ENCODE measurements at places on chromosomes 2 and 18.

DNA sequence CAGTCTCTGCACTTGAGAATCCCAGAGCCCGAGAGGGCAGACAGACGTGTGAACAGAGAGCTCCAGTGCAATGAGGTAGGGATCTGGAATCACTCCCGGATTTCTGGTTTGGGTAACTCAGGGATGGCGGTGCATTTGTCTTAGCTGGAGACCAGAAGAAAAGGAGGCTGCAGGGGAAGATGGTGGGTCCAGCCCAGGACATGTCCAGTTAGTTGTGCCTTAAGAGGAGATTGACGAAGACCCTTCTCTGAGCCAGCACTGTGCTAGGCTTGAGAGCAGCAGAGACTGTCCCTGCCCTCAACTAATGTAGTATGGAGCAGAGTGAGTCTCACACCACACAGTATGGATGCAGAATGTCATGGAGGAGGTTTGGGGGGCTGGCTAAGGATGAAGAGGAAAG, 150.6 kb upstream of the COPS8 start:
- no peak for DNase-seq

DNA sequence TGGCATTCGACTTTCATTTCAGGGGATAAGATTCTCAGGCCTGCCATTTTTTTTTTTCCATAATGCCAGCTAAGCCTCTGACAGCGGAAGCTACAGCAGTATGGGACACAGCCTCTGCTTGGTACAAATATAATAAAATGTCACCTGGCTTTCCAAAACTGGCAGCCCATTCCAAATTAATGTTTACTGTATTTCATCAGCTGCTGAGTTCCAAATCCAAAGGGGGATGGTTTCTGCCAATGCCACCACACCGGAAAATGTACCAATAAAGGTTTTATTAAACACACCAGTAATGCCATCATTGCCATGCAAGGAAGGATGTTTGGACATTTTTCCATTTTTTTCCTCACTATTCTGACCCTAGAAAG, 275.8 kb upstream of the CCDC68 start:
- DNase-seq: no peak

GRCh38 chr2:165601065-165601830, 131.8 kb downstream of the CSRNP3 start:
- no peak for DNase-seq

DNA sequence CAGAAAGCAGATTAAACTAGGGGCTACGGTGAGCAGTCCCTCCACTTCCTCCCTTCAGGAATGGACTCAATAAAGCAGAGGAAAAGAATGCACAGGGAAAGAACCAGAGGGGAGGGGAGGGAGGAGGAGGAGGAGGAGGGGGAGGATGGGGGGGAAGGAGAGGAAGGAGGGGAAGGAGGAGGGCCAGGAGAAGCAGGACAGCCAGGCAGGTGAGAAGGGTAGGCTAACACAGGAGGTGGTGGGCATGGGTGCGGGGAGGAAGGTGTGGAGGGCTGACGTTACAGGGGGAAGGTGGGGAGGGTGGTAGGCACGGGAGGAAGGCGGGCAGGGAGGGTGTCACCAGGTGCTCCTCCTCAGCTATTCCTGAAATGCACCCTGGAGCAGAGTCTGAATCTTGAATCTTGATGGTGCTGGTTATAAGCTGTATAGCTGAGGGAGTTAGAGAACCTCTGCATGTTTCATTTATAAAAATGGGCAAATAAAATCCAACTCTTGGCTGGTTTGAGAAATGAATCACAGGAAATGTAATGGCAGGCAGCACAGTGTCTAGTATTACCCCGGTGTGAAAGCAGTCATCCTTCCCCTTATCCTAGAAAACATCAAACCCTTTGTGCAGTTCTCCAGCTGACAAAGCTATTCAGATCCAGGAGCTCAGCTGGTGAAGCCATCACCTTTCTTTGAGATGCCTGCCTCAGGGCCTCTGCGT, 3.4 kb downstream of the TMEM18 start:
- DNase-seq: no peak

DNA sequence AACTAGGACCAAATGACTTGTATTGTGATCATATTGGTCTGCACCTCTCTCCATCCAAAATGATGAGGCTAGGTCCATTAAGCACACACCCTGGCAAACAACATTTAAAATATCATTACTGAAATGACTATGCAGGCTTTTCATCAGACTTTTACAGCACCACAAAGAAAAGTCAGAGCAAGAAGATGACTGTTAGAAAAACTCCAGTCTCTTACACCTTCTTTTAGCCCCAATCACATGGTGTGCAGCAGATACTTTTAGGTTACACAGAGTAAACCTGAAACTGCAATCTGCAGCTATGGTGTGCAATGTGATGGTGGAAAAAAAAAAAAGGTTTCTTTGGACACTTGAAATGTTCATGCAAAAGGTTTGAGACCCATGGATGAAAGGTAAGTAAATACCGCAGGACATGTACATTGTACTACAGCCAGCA, 5.4 kb upstream of the POLI start:
- DNase-seq: no peak

DNA sequence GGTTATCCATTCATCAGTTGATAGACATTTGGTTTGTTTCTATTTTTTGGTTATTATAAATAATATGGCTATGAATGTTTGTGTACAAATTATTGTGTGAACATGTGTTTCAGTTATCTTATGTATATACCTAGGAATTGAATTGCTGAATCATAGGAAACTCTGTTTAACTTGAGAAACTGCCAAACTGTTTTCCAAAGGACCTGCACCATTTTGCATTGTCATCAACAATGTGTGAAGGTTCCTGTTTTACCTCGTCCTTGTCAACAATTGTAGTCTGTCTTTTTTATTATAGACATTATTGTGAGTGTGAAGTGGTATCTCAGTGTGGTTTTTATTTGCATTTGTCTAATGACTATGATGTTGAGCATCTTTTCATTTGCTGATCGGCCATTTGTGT, 17.1 kb downstream of the PDK1 start:
- no peak for DNase-seq

- DNase-seq: no peak
Observed at GRCh38 chr18:63314062-63314790, 5.3 kb downstream of the BCL2 start.

GRCh38 chr2:27219091-27219490, 1.9 kb downstream of the CAD start:
- DNase-seq: no peak

GRCh38 chr18:1075876-1076275, 171.2 kb downstream of the ADCYAP1 start:
- DNase-seq: no peak

GRCh38 chr2:207892716-207893402, 123.2 kb upstream of the FZD5 start:
- DNase-seq: no peak

GRCh38 chr2:95079199-95079683, 42.4 kb downstream of the MRPS5 start:
- DNase-seq: no peak

- no peak for DNase-seq
Observed at GRCh38 chr2:237650455-237650850, 23.1 kb downstream of the LRRFIP1 start.

- DNase-seq: no peak
Observed at GRCh38 chr2:227454323-227454860, 17.6 kb upstream of the AGFG1 start.

DNA sequence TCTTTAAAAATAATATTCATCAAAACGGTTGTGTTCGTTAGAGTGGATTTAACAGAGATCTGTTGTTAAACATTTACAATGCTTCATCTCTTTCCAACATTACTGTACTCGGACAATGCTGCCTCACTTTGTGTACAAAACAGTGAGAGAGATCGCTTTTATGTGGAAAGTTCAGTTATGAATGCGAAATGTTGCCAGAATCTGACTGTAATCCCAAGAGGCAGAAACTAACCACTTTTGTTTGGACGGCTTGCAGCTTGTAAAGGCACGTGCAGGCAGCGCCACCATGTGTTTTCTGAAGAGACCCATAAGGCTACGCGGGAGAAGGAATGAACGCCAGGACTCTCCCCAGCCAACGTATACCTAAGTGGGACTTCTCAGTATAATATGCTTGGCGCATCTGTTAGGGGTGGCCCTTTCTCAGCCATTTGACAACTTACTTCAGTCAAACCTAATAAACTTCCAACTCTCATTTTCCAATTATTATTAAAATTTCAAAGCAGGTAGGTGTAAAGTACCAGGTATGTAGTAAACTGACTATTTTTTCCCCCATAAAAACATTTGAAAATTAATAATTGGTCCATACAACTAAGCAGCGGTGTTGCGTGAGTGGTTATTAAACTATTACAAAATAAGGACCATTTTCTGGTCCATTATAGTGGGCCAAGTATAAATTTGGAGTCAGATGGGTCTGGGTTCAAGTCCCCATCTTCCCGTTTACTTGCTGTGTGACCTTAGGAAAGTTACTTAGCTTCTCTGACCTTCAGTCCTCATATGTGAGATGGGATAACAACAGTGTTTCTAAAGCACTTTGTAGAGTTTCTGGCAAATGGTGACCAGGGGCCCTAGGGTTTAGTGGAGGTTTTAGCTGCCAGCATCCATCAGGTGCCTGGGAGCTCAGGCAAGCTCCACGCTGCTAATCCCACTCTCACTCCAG, 5.6 kb upstream of the NAPG start:
- peak; percentile 84 for DNase-seq

DNA sequence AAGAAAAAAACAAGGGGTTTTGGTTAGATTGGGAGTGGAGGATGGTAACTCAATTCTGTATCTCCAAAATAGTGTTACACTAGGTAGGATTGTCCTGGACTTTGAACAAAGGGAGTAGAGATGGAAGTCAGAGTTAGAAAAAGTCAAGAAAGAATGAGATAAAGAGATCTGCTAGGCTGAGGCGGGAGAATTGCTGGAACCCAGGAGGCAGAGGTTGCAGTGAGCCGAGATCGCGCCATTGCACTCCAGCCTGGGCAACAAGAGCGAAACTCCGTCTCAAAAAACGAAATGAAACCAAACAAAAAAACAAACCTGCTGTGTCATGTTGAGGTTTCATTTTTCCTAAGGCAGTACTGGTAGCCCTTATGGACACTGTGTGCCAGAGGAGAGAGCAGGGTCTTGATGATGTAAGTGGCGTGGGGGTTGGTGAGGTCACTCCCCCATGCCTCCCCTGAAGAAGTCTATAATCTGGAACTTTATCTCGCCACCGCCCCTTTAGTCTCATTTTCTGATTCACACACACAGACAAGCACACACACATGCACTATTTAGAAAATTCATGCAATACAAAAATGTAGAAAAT, 10.5 kb downstream of the DRC1 start:
- no peak for DNase-seq

- no peak for DNase-seq
Observed at GRCh38 chr18:48376406-48376805, 32.8 kb downstream of the ZBTB7C start.

- DNase-seq: no peak
Observed at GRCh38 chr2:172772633-172773032, 37.0 kb downstream of the RAPGEF4 start.

DNA sequence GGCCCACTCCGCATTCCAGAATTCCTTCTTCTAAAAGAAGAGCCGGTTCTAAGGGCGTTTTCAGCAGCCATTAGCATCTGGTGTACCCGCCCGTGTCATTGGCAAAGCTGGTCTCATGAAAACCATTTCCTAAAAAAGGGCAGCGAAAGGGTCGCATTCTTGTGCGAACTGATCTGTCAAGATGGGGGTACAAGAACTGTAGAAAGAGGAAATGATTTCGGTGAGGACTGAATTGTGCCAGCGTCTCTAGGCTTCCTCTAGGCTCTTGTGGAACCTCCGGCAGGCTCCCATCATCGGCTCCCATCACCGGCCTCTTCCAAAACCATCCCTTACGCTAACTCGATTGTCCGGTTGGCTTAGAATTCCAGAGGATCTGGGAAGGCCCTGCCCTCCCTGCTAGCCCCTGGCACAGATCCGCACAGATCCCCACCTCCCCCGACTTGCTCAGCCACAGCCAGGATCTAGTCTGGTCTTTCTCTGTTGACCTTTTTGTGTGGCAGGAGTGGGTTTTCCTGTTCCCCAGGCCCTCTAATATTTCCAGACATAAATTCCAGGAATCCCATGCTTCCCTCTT, 1.3 kb downstream of the RAB31 start:
- no peak for DNase-seq

DNA sequence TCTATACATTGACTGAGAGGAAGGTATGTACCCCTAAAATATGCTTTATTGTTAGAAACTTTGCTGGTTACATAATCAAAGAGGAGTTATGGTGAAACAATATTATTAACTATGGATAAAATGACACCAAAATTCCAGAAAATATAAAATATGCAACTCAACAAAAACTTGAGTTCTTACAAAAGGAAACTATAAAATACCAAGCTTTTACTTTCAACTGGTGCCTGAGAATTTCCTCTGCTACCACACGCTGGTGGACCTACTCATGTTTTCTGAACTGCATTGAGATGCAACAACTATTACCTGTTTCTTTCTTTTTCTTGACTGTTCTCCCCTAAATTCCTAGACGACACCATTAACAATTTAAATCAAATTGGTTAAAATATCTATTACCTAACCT, 8.2 kb upstream of the NFE2L2 start:
- DNase-seq: no peak

- no peak for DNase-seq
Observed at GRCh38 chr18:22841840-22842239, 91.3 kb upstream of the RBBP8 start.

DNA sequence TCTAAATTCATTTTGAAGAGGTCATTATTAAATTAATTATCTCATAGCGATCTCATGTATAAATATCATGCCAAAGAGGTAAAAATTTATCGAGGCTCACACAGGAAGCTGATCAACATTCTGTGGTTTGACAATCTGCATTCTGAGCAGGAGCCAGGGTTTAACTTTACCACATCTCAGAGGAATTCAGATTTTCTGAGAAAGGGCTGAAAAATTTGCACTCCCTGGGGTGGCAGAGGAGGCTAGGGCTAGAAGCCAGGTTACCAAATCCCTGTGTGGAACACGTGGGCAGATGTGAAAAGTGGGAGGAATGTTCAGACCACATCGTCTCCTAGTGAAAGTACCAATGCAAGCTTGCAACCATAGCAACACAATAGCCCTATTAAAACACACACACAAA, 63.5 kb upstream of the CTLA4 start:
- DNase-seq: peak; percentile 45

DNA sequence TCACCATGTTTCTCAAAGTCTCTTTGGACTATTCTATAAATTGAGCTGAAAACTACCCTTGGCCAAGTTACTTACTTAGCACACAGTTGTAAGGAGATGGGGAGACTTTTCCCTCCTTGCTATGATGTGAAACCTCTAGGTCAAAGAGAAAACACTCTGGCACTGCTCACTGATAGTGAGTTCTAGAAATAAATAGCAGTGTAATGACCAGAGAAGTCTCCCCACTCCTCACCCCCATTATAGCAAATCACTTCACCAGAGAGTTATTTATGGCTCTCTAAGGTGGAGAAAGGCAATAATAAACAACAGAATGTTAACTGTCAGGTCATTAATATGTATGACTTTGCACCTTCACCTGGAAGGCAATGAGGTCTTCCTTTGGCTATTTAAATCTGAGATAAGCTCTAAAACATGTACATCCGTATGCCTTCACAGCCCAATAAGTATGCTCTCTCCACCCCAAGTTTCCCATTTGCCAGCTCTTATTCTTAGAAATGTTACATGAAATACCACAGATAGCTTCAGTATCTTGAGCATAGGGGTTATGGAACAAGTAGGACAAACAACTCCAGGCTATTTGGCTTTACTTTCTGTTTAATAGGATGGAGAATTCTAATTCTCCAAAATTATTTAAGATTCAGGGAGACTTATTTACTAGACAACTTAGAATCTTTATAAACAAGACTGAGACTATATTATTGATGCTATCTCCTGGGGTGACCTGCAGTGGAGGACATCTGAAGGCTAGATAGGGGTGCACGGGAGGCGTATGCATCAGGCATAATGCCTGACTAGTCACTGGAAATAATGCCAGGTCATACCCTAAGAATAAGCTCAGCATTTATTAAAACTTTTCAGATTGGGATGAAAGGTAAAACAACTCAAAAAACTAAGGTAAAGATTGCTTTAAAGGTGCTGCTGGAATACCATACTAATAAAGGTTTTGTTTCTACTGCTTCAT, 65.3 kb upstream of the DTNB start:
- DNase-seq: no peak

Measured in Jurkat, Clone E6-1 (cell line).